Adipocyte (in vitro differentiated cells): ENCODE measurements at places on chromosomes 5 and 9.

GRCh38 chr5:40521108-40521785 is 158.5 kb upstream of the PTGER4 start:
- no peak for DNase-seq

- DNase-seq: peak; percentile 47
Observed at GRCh38 chr5:77129391-77129990, 42.4 kb upstream of the ZBED3 start.

DNA sequence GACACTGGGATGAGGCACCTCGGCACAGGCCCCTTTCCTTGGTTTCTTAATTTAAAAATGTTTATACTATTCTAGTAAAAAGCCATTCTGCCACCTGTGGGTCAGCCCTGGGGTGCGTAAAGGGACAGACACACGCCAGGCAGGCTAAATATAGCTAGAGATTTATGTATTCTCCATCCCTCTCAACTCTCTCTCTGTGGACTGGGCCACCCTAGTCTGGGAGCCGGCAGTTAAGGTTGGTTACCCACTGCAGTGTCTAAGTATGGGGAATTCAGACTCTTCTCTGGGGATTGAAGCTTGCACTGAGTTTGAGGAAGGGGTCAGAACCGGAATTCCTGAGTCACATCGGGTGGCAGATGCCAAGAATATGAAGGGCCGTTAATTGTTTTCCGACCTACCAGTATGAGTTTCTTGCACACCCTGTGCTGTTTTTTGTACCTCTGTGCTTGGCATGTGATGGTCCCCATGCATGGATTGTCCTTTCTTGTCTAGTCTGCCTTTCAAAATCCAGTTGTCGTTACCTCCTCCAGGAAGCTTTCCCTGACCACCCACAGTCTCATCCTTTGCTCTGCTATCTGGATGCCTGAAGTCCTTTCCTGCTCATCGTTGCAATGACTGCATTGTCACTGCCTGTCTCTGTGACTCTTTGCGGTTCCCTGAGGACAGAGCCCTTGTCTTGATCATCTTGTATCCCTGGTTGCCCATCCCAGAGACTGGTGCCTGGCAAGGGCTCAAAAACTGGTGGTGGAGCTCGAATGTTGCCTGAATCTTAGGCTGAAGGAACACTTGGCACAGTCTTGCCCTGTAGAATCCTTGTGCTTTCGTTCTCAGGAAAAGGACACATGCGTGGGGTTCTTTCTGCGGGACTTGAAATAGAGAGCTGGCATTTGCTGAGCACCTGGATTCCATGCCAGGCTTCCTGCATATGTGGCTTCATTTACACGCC is 2.1 kb downstream of the NEURL1B start:
- DNase-seq: no peak

DNA sequence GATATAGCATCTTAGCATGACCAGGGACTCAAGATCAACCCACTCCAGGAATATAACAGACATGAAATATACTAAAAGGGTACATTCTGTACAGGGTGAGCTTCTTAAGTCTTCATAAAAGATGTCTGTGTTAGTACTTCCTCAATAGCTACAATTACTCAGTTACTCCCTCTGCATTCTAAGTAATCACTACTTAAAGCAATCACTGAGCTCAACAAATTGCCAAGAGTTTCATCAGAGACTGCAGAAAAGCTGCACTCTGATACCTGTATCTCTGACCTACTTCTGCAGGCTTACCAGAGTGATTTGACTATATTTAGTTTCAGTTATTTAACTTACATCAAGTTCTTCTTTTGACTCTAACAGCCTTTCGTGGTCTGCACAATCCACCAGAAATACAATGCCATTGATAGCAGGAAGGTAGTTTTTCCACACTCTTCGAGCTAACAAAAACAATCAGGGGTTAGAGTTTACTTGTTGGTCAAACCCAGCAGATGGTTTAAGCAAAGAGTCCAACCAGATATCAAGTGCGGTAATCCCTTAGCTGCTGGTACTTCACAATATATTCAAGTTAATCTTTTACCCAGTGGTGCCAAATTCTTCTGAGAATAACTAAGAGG is 23.3 kb downstream of the SAR1B start:
- no peak for DNase-seq

DNA sequence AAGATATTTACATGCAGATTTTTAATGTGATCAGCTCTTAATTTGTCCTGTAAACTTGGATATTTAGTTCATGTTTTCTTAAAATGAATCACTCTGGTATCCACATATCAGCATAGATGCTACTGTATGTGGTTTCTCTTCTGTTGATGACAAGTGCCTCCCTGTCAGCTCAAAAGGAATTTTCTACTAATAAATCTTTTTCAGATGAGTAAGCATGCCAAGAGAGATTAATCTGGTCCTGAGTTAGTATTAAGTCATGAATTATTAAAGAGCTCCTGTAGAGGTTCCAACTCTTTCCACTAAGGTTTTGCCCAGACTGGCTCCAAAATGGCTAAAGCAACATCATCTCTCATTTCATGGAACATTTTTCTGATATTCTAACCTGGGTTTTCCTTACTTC is 129.2 kb downstream of the GOLPH3 start:
- no peak for DNase-seq

DNA sequence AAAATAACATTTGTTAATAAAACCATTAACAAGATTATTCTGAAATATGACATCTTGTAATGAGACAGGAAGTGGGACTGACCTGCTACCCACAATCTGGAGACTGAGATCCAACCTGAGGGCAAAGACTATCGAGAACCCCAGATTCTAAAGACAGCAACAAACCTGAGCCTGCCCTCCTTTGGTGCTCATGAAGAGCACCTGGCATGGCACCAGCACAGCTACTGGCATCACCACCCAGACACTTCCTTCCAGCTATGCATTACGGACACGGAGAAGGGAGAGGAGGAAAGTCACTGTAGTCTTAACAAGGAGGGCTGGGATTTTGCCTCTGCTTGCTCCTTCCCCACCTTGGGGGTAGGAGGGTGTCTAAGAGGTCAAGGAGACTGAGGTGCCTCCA is 105.5 kb downstream of the AUH start:
- DNase-seq: no peak

GRCh38 chr9:132408521-132408920 is 1.5 kb upstream of the CFAP77 start:
- no peak for DNase-seq

- DNase-seq: no peak
Observed at GRCh38 chr5:112923988-112924387, 2.0 kb upstream of the REEP5 start.

DNA sequence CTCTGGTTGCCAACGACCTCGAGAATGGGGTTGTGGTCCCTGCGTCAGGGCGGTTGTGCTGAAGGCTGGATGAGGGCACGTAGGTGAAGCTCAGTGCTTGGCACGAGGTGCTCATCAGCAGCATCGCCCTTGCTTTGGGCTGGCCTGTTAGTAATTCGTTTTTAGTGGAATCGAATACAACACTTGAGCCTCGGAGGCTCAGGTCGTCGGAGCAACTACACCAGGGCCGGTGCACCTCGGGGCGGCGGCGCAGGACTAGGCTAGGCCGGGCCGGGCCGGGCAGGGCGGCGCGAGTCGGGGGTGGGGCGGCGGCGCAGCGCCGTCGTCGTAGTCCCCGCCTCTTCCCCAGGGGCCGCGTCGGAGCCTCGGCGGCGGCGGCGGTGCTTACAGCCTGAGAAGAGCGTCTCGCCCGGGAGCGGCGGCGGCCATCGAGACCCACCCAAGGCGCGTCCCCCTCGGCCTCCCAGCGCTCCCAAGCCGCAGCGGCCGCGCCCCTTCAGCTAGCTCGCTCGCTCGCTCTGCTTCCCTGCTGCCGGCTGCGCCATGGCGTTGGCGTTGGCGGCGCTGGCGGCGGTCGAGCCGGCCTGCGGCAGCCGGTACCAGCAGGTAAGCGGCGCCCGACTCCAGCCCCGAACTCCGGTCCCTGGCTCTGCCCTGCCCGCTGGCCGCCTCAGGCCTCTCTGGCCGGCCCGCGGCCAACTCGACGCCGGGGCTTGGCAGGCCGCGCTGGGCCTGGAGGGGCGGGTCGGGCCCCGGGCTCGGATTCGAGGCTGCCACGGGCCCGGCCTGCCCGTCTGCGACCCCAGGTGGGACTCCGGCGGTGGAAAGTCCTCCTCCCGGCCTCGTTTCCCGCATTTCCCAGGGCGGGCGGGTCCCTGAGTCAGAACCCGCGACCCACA is at the start of gene NDFIP1:
NDFIP1 (plus strand) TSS at position 348 of the 899 bp plus-strand sequence; CDS start at position 544, 196 bp downstream.
- peak; percentile 93 for DNase-seq

GRCh38 chr5:174707671-174708070 is 16.7 kb upstream of the MSX2 start:
- DNase-seq: no peak

DNA sequence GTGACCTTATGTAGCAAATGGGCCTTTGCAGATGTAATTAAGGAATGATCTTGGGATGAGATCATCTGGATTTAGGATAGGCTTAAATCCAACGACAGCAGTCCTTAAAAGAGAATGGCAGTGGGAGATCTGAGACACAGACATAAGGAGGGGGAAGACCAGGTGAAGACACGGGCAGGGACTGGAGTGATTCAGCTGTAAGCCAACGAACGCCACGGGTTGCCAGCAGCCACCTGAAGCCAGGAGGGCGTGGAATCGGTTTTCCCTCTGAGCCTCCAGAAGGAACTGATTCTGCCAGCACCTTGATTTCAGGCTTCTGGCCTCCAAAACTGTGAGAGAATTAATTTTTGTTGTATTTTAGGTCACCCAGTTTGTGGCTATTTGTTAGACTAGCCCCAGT is 218.6 kb upstream of the ANKRD55 start:
- no peak for DNase-seq

- no peak for DNase-seq
Observed at GRCh38 chr5:32942225-32942989, 231.3 kb downstream of the NPR3 start.

GRCh38 chr5:146789712-146790653 is 88.6 kb downstream of the PPP2R2B start:
- DNase-seq: no peak

GRCh38 chr5:113283558-113283957 is 151.2 kb downstream of the TSSK1B start:
- no peak for DNase-seq

- DNase-seq: peak; percentile 90
Observed at GRCh38 chr9:16726718-16727451, 143.6 kb downstream of the BNC2 start.

- no peak for DNase-seq
Observed at GRCh38 chr5:7391215-7391614, 4.7 kb upstream of the ADCY2 start.

- no peak for DNase-seq
Observed at GRCh38 chr5:34521628-34522290, 134.4 kb upstream of the RAI14 start.

- DNase-seq: no peak
Observed at GRCh38 chr9:136985027-136985602, 2.3 kb downstream of the LCNL1 start.

DNA sequence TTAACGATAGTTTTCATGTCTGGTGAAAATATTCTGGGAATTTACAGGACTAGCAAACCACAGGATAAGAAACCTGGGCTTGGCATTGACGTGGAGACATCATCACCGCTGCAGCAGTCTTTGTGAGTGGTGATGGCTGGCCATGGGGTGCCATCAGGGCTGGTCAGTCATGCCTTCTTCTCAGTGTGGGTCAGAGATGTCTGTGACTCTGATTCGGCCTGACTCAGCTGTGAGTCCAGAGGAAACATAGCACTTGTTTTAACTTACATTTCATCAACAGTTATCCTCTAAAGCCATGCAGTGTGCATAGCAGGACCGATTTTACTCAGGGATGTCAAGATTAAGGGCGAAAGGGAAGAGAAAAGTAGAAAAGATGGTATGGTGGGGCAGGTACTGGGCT is 33.2 kb upstream of the CYFIP2 start:
- no peak for DNase-seq

DNA sequence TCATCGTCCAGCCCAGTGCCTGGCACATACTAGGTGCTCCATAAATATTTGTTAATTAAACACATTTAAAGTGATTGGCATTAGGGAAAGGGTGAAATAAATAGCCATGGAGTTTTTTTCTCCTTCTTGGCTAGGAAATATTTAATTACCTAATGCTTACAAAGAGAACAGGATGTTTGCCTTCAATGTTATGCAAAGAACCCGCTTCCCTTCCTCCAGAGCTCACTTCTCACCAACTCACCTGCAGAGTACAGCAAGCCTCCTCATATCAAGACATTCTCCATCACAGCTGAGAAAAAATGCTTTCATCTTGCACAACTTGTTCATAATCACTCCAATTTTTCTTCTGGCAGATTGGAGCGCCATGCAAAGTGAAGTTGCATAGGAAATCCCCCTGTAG is 161.7 kb upstream of the STK32A start:
- DNase-seq: no peak

DNA sequence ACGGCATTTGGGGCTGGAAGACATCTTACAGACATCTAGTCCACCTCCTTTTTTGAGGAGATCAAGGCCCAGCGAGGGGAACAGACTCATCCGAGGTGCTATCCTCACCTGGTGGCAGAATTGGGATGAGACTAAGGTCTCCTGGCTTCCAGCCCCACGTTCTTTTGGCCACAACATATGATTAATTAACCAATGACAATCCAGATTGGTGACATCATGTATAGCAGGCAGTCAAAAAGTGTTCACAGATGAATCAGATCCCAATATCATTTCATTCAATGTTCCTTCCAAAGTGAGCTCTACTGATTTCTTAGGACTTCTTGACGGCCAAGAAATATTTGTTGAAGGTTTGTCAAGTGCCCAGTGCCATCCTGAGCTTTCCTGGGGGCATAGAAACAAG is 3.9 kb downstream of the CFAP77 start:
- no peak for DNase-seq

GRCh38 chr5:148730942-148731898 is 76.9 kb upstream of the HTR4 start:
- peak; percentile 95 for DNase-seq

DNA sequence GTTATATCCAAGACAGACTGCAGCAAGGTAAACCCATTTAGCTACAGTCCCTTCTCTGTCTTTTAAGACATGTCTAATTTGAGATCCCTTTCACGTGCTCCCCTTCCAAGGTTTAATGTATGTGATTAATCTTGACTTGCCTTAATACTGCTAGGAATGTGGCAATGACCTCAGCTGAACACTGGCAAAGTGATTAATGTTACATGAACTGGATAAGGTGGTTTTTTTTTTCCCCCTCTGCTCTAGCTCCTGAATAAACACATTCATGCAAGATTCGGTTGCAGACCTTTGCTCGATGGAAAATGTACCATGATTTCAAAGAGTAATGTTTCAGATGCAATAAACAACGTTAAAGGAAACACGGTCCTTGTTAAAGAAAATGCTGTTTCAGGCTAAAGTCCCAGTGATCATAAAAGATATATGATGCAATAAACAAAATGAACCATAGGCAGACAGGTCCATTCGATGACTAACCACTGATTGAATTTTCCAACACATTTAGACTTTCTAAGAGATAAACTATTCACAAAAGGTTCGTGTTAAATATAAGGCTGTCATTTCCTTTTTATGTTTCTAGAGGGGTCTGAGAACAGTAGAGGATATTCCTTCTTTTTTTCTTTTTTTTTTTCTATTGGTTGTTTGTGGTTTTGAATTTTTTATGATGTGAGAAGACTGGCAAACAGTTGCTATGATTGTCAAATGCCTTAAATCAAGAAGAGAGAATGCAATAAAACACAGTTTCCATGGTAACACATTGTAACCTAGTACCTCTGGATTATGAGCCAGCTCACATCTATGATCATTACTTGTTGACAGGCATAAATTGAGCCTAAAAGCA is 44.7 kb upstream of the ZNF608 start:
- peak; percentile 11 for DNase-seq
